ENCODE measurements at places on chromosomes 3 and 15. TPM values are rescaled to one million over a fixed set of nuclear protein-coding genes. Genes with fewer than 3 reads are reported as not detected.

Gene SCAP
- total RNA-seq = 31.6 TPM

Gene CLASP2
- 40.4 TPM for total RNA-seq

GRCh38 chr15:36325206-36325605 is 254.2 kb upstream of the CDIN1 start:
- H3K36me3 ChIP-seq = no peaks in the 10 kb centered on the region
- no peak for DNase-seq
- no peak overlapping the region for H3K4me3 ChIP-seq
- H3K27me3 ChIP-seq = no peaks in the 10 kb centered on the region
- H3K27ac ChIP-seq = no peak overlapping the region
- no peaks in the 10 kb centered on the region for H3K4me1 ChIP-seq

DNA sequence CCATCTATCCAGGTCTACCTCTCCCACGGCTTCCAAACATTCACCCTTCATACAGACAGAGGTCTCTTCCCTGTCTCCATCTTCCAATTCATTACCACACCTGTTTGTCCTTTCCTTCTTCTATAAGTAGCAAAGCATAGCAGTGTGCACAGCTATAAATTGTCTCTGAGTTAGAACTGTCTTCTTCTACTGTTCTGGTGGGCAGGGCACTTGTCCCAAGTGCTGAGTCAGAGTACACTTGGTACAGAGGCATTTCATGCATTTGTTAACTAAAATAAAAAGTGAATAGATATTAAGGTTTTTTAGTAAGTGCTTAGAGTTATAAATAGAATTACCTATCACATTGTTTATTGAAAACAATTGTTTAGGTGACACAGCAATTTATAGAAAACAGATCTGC is 150.1 kb upstream of the CCDC54 start:
- no peak overlapping the region for H3K4me3 ChIP-seq
- no peaks in the 10 kb centered on the region for H3K4me1 ChIP-seq
- no peak for DNase-seq
- no peaks in the 10 kb centered on the region for H3K36me3 ChIP-seq
- H3K27ac ChIP-seq = no peak overlapping the region
- H3K27me3 ChIP-seq = peaks cover 2% of the 10 kb centered on the region

Gene TTLL13
- total RNA-seq = 0.26 TPM

GRCh38 chr3:115624029-115624741 is 875 bp downstream of the GAP43 start:
- no peak overlapping the region for H3K4me3 ChIP-seq
- H3K36me3 ChIP-seq = no peaks in the 10 kb centered on the region
- peaks cover 45% of the 10 kb centered on the region for H3K27me3 ChIP-seq
- no peak for DNase-seq

DNA sequence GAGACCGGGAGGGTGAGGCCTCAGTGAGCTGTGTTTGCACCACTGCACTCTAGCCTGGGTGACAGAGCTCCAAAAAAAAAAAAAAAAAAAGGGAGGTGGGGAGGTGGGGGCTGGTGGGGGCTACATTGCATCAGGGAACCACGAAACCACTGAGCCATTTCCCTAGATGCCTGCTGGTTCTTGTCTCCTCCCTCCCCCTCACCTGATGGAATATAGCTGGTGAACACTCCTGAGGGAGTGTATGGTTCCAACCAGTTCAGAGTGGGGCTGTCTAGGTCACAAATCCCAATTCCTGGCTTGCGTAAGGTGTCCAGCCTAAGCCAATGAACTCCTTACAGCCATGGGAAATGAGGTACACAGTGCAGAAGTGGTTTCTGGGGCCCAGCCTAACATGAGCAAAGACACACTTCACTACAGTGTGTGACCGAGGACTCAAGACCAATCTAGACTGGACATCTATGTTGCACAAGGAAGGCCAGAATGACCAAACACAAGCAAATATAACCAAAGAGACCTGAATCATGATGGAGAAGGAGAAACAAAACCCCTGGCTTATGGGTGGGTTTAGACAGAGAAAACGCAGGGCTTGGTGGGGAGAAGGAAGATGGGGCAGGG is 39.1 kb upstream of the OSBPL11 start:
- no peak overlapping the region for H3K4me3 ChIP-seq
- no peak overlapping the region for H3K27ac ChIP-seq
- H3K4me1 ChIP-seq = no peaks in the 10 kb centered on the region
- no peak for DNase-seq
- no peaks in the 10 kb centered on the region for H3K36me3 ChIP-seq

DNA sequence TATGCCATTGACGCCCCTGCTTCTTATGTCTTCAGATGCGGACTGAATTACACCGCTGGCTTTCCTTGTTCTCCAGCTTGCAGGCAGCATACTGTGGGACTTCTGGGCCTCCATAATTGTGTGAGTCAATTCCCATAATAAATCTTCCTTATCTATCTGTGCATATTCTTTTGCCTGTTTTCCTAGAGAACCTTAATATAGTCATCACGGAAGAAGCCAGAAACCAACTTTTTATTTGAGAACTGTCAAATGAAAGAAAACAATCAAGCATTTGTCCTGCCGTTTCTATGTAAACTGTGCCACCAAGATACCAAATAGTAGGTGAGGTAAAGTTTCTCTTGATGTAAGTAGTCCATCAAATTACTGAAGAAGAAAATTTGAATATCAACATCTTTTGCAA is 51.8 kb upstream of the B3GALNT1 start:
- no peaks in the 10 kb centered on the region for H3K4me1 ChIP-seq
- H3K27me3 ChIP-seq = peaks cover 4% of the 10 kb centered on the region
- no peak overlapping the region for H3K27ac ChIP-seq

DNA sequence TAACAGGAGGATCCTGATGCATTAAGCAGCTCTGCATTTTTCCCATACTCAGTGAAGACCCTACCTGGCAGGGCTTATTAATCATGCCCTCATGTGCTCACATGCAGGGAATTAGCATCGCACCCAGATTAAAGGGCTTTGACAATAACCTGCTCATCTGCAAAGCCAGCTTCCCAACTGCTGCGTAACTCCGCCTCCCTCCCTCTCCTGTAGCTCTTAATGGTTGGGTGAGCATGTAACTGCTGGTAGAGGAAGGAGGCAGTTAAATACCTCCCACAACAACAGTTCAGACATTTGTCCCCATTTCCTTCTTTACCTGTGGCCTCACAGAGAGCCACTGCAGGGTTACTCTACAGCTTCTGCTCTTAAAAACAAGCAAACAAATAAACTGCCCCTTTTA is 203.6 kb upstream of the WNT5A start:
- peaks cover 2% of the 10 kb centered on the region for H3K27me3 ChIP-seq
- no peak overlapping the region for H3K4me3 ChIP-seq
- no peak overlapping the region for H3K27ac ChIP-seq
- no peaks in the 10 kb centered on the region for H3K36me3 ChIP-seq
- DNase-seq = no peak

Gene ARHGEF26
- 0.25 TPM for total RNA-seq

GRCh38 chr3:194003114-194004057 is 132.6 kb upstream of the HES1 start:
- H3K4me1 ChIP-seq = peaks cover 9% of the 10 kb centered on the region
- peak overlapping the region; percentile 27 for H3K4me3 ChIP-seq
- H3K27ac ChIP-seq = no peak overlapping the region
- no peaks in the 10 kb centered on the region for H3K36me3 ChIP-seq

- DNase-seq = no peak
- no peaks in the 10 kb centered on the region for H3K4me1 ChIP-seq
- no peaks in the 10 kb centered on the region for H3K27me3 ChIP-seq
- no peak overlapping the region for H3K27ac ChIP-seq
Measured at GRCh38 chr3:71611099-71611498, 27.6 kb upstream of the FOXP1 start.

Gene SNTN
- total RNA-seq = not detected

Gene EIF4E3
- 25.2 TPM for total RNA-seq

DNA sequence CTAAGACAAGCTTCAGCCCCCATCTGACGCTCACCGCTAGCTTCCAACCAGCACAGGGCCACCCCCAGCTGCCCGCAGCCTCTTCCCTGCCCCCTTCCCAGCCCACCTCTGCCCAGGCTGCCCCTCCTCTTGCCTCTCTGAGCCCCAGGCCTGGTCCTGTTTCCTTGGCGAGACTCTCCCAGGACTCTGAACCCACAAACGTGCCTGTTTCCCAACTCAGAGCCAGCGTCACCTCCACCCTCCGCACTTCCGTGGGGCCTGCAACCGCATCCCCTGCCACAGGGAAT is 35.0 kb downstream of the ZXDC start:
- H3K4me1 ChIP-seq = no peaks in the 10 kb centered on the region
- no peaks in the 10 kb centered on the region for H3K27me3 ChIP-seq
- no peak for DNase-seq
- no peak overlapping the region for H3K27ac ChIP-seq
- H3K4me3 ChIP-seq = no peak overlapping the region

DNA sequence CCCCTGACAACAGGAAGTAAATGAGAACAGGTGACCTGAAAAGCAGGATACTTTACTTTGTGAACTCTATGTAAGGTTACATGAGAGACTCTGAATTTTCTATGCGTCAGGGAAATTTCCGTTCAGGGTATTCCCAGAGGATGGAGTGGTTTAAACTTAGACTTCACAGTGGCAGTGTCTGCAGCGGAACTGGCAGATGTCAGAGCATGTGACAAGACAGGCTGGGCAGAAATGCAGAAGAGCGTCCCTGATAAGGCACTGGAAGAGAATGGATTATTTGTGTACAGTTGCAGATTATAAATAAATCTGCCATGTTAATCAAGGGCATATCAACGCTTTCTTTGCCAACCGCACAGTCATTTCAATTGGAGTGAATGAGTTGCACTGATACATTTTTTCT is 598.4 kb upstream of the ZNF717 start:
- H3K36me3 ChIP-seq = no peaks in the 10 kb centered on the region
- H3K27me3 ChIP-seq = no peaks in the 10 kb centered on the region
- H3K27ac ChIP-seq = no peak overlapping the region
- no peak overlapping the region for H3K4me3 ChIP-seq
- H3K4me1 ChIP-seq = no peaks in the 10 kb centered on the region
- no peak for DNase-seq

GRCh38 chr15:47588958-47589357 is 128.3 kb upstream of the SEMA6D start:
- H3K27me3 ChIP-seq = no peaks in the 10 kb centered on the region
- no peak for DNase-seq
- no peak overlapping the region for H3K27ac ChIP-seq
- no peak overlapping the region for H3K4me3 ChIP-seq

DNA sequence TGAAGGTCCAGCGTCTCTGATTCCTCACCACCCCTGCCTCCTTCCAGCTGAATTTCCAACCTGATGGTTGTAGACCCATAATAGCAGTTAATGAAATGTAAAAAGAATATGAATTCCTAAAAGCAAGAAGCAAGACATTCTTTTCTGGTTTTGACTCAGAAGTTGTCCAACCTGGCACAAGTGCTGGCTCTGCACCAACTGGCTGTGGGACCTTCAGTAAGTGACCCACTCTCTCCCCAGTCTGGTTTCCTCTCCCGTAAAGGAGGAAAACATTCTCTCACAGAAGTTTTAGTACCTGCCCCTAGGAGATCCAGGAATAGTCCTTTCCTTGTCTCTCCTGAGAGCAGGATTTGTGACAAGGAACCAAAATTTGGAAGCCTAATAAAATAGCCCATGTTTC is 236.9 kb upstream of the TRIM42 start:
- no peaks in the 10 kb centered on the region for H3K4me1 ChIP-seq
- H3K4me3 ChIP-seq = no peak overlapping the region

- H3K4me1 ChIP-seq = no peaks in the 10 kb centered on the region
- no peaks in the 10 kb centered on the region for H3K27me3 ChIP-seq
- no peak overlapping the region for H3K27ac ChIP-seq
- DNase-seq = no peak
Measured at GRCh38 chr3:75048650-75049049, 434.2 kb upstream of the CNTN3 start.

DNA sequence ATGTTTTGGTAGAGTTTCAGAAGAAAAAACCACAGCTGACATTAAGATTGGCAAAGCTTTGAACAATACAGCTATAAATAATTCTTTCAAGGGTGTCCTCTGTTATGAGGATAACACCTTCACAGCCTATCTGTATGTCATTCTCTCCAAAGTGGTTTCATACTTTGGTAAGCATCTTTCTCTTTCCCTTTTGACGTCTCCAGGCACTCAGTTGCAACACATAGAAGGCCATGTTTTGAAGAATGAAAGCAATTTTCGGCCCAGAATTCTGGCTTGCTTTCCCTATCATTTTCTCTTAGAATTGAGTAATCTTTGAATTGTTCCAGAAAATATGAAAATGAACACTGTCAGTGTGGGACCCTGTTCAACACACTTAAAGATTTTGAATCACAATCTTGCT is 200.0 kb upstream of the CBLB start:
- H3K4me1 ChIP-seq = peaks cover 13% of the 10 kb centered on the region
- no peak overlapping the region for H3K27ac ChIP-seq
- no peaks in the 10 kb centered on the region for H3K27me3 ChIP-seq
- H3K4me3 ChIP-seq = no peak overlapping the region

DNA sequence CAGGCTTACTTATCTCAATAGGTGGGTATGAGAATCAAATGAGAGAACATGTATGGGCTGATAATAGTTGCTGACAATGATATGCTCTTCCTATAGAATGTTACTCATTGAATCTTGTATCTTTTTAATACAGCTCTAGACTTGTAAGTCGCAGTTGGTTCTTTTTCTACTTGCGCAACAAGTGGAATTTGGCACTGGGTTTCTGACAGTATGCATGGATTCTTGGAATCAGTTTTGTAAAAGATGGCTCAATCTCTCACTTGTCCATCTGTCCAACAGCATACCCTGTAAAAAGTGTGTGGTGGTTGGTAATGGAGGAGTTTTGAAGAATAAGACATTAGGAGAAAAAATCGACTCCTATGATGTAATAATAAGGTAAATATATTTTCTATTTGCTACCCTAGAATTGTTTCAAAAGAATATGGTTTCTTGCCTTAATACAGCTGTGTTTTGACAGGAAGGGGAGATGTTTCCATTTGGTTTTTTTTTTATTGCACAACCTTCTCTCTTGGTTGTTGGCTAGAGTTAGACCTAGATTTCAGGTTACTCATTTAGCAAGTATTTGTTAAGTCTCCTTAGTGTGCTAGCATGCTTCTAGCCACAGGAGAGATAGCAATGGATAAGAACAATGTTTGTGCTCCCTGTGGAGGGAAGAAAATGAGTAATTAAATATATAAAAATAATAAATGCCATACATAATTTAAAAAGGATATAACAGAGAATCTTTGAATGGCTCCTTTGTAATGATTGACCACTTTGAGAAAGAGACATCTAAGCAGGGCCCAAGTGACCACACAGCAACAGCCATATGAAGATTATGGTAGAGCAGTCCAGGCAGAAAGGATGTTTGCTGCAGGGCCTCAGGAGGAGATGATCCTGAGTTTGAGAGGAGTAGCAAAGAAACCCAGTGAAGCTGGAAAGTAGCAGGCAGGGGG is 21.8 kb downstream of the ST3GAL6 start:
- H3K27ac ChIP-seq = no peak overlapping the region
- H3K4me1 ChIP-seq = no peaks in the 10 kb centered on the region
- H3K4me3 ChIP-seq = no peak overlapping the region
- H3K36me3 ChIP-seq = no peaks in the 10 kb centered on the region
- no peak for DNase-seq
- peaks cover 10% of the 10 kb centered on the region for H3K27me3 ChIP-seq

DNA sequence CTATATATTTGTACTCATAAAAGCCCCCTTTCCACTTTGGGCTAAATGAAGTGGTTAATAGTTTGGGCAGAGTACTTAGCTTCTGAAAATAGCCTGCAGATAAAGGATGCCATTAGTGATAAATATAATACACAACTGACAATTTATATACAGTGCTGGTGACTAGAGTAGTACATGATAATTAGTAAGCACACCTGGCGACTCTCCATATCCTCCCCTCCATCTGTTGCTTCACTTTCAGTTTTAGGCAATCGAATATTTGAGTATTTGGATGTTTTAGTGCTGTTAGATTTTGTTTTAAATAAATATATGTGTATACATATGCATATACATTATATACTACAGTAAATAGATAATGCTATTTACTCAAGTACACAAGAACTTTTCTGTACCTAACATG is 35.9 kb upstream of the CHMP2B start:
- no peak for DNase-seq
- peaks cover 15% of the 10 kb centered on the region for H3K27me3 ChIP-seq
- H3K4me3 ChIP-seq = no peak overlapping the region

Data from activated naive CD4-positive, alpha-beta T cell treated with anti-CD3 and anti-CD28 coated beads for 36 hours (primary cell).